Tibial nerve (tissue), 4 donors: ENCODE measurements at places on chromosomes 3 and 15. TPM values are rescaled to one million over a fixed set of nuclear protein-coding genes. Genes with fewer than 3 reads are reported as not detected.

Gene PLD1
- 35.8 TPM for total RNA-seq

Gene PTH1R
- total RNA-seq = 13.8 TPM

GRCh38 chr3:196968233-196969133, at the start of gene PIGZ:
Gene PIGZ (minus strand): TSS chr3:196968833. CDS start chr3:196952031, 16,802 bp downstream.
- no peak for DNase-seq

DNA sequence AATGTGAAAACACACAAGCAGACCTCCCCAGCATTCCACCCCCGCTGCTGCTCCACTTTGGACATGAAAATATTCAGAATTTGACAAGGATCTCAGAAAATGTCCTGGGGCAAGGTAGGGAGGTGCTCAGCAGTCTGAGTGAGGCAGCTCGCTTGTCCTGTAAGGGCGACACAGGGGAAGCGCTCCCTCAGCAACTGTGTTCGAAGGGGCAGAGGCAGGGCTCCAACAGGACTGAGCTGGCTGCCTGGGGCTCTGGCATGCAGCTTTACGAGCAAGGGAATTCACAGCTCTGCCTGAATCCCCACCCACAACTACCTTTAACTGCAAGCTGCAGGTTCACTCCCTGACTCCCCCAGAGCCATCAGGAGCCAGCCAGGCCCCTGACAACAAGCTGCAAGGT, 287.0 kb upstream of the LYSMD4 start:
- no peak for DNase-seq

GRCh38 chr3:171704814-171705213, 105.5 kb downstream of the PLD1 start:
- no peak for DNase-seq

DNA sequence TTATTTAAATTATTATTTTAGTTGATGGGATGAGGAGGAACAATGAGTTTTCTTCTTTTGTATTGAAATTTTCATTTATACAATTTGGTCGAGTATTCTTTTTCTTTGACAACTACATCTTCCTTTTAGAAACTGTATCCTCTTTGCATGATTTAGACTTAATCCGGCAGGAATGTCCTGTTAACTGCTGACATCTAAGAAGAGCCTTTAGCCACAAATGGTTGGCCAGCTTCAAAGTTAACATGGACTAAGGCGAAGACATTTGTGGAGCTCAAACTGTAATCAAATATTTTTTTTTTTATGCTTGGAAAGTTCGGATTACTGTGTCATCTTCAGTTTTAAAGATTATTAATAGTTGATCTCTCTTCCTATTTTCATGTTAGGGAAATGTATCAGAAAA, 43.2 kb downstream of the RIOX2 start:
- DNase-seq = no peak

Gene FES
- total RNA-seq = 62.0 TPM

- DNase-seq = no peak
Measured at GRCh38 chr3:127224118-127224517, 31.2 kb downstream of the PRR23E start.

GRCh38 chr3:99872923-99873254, 55.2 kb downstream of the CMSS1 start:
- no peak for DNase-seq

DNA sequence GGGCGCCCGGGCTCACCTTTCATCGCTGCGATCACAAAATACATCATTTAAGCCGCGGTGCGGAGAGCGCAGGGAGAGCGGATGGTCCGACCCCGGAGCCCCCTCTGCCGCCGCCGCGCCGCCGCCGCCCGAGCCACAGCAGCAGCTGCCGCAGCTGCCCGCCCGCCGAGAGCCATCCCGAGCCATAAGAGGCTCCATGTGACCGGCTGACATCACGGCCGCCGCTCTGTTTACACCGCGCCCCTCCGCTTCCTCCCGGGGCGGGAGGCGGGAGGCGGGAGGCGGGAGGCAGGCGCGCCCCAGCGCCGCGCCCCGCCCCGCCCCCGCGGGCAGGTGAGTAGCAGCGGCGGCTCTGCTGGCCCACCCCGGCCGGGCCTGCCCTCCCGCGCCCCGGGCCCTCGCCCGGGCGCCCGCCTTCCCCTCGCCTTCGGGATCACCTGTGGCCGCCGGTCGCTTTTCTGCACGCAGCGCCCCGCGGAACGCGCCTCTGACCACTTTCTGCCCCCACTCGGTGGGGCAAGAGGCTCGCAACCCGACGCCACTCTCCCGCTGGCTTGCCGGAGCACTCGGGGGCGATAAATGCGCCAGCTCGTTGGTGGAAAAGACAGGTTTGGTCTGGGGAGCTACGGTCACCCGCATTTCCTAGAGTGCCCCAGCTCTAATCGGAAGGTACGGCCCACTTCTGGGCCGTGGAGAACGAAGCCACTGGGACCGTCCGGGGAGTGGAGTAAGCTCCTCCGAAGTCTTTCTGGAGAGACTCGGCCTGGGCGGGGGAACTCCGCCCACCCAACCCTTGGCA, 113.6 kb upstream of the ICE2 start:
- peak; percentile 68 for DNase-seq

Gene COL6A5
- not detected for total RNA-seq

DNA sequence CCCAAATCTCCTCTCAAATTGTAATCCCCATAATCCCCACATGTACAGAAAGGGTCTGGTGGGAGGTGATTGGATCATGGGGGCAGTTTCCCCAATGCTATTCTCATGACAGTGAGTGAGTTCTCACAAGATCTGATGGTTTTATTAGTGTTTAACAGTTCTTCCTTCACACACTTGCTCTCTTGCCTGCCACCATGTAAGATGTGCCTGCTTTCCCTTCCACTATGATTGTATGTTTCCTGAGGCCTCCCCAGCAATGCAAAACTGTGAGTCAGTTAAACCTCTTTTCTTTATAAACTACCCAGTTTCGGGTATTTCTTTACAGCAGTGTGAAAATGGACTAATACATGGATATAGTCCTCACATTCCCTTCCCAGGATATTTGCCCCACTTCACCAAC, 126.7 kb upstream of the SPATA12 start:
- DNase-seq = no peak

- DNase-seq = no peak
Measured at GRCh38 chr15:47908950-47909670, 191.8 kb downstream of the SEMA6D start.

- no peak for DNase-seq
Measured at GRCh38 chr3:13262493-13263211, 157.5 kb downstream of the NUP210 start.

Gene MTHFS
- 15.9 TPM for total RNA-seq

Gene CMTM7
- 47.4 TPM for total RNA-seq

DNA sequence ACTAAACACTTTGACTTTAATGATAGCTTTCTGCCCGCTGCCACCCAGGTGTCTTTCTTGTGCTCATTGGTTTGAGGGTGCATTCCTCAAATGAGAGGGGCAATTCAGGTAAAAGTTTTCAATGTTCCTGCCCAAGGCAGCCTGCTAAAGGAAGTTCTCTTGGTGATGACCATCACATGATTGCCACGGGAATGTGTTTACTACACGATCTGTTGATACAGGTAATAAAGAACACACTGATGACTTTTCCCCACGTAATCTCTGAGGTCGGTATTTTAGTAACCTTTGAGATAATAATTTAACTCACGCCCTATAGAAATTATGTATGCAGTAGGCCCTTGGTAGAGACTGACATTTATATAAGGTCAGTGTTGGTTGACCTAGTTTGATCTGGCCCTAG, 39.3 kb downstream of the FNDC3B start:
- DNase-seq = no peak

DNA sequence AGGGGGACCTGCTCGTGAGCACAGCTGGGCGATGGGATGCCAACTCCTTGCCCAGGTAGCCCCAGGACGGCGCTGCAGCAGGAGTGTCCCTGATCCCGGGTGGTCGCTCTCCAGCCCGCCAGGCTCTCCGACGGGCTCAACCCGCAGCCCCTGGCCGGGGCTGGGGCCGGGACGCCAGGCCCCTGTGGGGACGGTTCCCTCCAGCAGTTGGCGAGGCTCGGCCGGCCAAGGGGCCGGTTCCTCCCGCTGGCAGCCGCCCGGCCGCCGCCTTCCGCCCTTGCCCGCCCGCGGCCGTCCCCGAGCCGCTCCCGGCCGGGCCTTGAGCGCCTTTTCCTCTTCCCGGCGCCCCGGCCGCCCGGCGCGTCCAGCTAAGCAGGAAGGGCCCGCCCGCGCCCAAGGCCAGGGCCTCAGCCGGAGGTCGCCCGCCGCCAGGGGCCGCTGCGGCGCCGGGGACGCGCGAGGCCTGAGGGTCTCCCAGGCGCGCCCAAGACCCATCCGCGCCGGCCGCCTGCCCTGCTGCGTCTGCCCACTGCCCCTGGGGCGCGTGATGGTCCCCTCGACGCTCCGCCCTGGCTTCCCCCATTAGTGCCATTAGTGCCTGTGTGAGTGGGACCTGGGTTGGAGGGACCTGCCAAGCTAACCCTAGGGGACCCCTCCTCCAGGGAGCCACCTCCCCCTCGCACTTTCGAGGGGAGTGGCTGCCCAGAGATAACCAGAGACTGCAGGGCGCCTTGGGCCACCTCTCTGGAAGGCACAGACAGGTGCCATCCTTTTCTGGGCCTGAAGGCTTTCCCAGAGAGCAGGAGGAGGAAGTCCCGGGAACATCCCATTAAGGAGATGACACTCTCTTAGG, 106.4 kb downstream of the FBLN2 start:
- DNase-seq = no peak

- DNase-seq = no peak
Measured at GRCh38 chr3:188508454-188508853, 354.5 kb downstream of the LPP start.

DNA sequence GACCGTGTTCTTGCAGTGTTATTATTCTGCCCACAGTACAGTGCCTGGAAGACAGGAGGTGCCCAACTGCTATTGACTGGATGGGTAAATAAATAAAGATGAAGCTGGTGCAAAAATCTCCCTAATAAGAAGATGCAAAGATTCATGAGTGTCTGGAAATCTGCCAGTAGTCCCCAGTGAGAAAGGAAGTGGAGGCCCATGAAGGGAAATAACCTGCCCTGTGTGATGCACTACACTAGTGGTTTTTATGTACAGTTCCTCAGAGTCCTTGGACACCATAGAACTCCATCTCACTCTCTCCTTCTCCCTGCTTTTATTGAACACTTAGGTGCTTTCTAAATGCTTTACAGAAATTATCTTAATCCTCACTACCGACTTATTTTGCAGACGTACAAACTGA, 8.3 kb upstream of the SUCLG2 start:
- no peak for DNase-seq

- peak; percentile 32 for DNase-seq
Measured at GRCh38 chr3:172203522-172204258, 164.3 kb downstream of the FNDC3B start.

Gene RPP25
- 12.6 TPM for total RNA-seq

Gene TNNC1
- 624 TPM for total RNA-seq

Gene DZIP1L
- total RNA-seq = 44.2 TPM

DNA sequence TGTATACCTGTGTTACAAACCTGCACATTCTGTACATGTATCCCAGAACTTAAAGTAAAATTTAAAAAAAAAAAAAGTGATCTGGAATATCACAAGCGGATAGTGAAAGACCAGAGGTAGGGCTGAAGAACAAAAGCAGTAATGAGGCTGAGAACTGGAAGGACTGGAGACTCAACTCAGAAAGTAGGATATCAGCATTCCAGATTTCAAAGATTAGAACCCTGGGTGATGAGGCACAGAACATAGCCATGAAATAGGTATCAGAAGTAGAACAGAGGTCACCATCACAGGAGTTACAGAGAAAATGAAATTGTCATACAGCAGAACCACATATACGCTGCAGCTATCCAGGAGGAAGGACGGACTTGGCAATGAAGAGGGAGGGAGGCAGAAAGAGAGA, 56.1 kb downstream of the ACAP2 start:
- no peak for DNase-seq

DNA sequence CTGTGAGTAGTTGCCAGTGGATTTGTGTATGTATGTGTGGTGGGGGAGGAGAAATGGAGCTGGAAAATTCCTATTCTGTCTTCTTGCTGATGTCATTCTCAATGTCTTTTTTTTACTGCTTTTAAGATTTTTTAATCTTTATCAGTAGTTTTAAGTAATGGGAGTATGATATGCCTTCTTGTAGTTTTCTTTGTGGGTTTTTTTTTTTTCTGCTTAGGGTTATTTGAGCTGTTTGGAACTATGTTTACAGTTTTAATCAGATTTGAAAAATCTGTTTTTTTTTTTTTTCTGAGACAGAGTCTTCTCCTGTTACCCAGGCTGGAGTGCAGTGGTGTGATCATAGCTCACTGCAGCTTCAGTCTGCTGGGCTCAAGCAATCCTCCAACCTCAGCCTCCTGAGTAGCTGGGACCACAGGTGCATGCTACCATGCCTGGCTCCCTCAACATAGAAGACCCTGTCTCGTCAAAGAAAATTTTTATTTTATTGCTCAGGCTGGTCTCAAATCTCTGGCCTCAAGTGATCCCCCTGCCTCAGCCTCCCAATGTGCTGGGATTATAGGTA, 37.1 kb downstream of the RPL39L start:
- no peak for DNase-seq

- no peak for DNase-seq
Measured at GRCh38 chr15:32091505-32092380, 61.4 kb downstream of the CHRNA7 start.

Gene CCRL2
- total RNA-seq = 1.4 TPM

- DNase-seq = no peak
Measured at GRCh38 chr3:160935413-160936095, 169.6 kb downstream of the B3GALNT1 start.

- DNase-seq = peak; percentile 60
Measured at GRCh38 chr3:123618768-123619484, 34.1 kb upstream of the HACD2 start.
